ENCODE measurements at places on chromosomes 2 and 18.

- no peak for DNase-seq
These were observed 785.6 kb downstream of the NR4A2 start for GRCh38 chr2:155546721-155547555.

GRCh38 chr2:238003234-238004031, 36.6 kb downstream of the UBE2F start:
- peak; percentile 53 for DNase-seq

DNA sequence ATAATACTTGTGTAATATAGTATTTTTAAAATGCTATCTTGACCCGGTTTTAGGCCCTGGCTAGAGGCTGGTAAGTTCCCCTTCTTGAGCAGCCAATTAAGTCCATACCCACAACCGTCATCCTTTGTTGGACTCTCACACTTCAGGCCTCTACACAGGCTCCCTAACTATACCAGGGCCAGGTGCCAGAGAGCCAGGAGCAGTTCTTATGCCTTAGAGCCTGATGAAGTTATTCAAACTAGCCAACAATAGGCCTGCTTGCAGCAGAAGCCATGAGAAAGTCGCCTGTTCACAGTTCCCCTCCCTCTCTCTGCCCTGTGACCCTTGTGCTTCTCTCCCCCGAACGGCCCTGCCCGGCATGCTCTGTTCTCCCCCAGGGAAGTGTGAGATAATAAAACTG, 454.2 kb upstream of the KLHL29 start:
- no peak for DNase-seq

GRCh38 chr2:54556621-54557121, 100.5 kb downstream of the SPTBN1 start:
- no peak for DNase-seq

DNA sequence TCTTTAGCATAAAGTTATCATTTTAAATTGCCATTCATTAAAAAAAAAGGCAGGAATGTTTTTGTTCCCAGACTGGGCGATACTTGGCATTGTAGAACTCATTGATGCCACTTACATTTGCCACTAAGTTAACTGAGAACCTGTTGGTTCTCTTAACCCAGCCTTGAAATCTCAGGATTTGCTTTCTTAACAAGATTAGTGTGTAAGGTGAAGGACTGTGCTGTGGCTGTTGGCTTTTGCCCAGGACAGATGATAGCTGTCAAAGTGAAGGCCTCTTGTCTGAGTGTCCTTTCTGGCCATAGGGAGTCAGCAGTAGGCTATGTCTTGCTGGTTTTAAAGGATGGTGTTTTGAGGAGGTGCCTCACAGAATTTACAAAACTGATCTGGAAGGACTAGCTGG, 2.6 kb downstream of the DPYSL5 start:
- no peak for DNase-seq

DNA sequence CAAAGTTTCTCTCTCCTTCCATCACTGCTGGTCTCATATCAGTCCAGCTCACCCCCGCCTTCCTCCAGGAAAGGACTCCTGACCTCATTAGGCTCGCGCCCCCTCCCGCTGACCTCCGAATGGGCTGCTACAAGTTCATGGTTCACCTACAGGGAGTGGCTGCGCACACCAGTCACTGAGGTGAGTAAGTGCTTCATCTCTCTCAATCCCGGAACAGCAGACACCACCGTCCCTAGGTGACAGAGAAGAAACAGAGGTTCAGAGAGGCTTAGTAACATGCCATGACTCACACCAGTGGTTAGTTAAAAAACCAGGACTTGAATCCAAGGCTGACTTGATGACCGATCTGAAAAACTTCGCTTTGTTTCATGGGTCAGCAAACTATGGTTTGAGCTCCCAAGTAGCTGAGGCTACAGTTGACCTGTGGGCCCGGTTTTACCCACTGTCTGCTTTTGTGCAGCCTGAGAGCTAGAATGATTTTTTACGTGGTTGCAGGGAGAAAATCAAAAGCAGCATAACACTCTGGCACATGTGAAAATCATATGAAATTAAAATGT, 42.0 kb downstream of the ZFP36L2 start:
- DNase-seq: no peak

DNA sequence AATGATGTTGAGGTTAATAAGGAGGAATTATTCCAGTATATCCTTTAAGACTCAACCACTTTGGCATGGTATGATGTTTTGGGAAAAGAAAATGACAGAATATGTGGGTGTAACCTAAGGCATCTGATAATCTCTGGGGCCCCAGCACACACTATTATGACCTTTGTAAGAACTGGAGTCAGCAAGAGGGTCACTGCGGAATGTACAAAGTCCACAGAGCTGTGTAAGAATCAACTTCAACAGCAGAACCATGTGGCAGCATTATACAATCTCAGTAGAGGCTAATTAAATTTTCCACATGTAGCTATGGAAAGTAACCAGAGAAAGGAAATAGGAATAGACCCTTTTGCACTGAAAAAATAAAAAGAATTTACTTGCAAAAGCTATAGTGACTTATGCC, 445.1 kb upstream of the UBE2E3 start:
- DNase-seq: no peak

- peak; percentile 92 for DNase-seq
These were observed 18.6 kb upstream of the NCL start for GRCh38 chr2:231482806-231483391.

DNA sequence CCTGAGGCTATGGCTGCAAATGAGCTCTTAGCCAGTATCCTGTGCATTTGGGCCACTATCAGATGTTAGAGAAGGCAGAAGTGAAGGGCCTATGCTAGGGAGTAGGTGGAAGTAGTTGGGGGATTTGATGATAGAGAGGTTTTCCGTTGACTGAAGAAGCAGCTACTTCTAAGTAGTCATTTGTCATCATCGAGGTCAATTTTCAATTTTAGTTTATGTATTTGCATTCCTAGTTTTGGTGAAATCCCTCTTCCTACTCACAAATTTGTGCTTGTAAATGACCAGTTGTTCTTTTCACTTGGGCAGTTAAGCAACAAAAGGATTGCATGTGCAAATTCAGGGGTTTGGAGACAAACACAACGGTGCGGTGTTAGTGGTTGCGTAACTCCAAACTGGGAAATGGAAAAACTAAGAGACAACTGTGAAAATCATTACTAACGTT, 48.5 kb upstream of the PELI1 start:
- DNase-seq: no peak

- DNase-seq: no peak
These were observed 75.3 kb upstream of the BCL11A start for GRCh38 chr2:60628615-60629304.

DNA sequence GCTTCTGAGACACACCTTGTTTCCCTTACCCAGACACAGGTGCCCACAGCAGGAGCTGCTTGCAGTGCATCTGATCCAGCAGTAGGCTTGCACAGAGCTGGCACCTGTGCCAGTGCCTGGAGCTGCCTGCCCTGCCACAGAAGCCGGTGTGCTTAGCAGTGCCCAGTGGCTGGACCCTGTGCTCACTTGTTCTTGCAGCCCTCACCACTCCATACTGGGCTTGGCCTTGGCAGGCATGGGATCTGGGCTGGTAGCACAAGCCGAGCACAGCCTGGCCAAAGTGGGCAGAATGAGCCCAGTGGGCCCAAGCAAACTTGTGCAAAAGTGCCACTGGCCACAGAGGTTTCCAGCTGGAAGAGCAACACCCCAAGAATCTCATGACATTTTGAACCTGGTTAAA, 1950.4 kb downstream of the SUCLG1 start:
- DNase-seq: no peak

DNA sequence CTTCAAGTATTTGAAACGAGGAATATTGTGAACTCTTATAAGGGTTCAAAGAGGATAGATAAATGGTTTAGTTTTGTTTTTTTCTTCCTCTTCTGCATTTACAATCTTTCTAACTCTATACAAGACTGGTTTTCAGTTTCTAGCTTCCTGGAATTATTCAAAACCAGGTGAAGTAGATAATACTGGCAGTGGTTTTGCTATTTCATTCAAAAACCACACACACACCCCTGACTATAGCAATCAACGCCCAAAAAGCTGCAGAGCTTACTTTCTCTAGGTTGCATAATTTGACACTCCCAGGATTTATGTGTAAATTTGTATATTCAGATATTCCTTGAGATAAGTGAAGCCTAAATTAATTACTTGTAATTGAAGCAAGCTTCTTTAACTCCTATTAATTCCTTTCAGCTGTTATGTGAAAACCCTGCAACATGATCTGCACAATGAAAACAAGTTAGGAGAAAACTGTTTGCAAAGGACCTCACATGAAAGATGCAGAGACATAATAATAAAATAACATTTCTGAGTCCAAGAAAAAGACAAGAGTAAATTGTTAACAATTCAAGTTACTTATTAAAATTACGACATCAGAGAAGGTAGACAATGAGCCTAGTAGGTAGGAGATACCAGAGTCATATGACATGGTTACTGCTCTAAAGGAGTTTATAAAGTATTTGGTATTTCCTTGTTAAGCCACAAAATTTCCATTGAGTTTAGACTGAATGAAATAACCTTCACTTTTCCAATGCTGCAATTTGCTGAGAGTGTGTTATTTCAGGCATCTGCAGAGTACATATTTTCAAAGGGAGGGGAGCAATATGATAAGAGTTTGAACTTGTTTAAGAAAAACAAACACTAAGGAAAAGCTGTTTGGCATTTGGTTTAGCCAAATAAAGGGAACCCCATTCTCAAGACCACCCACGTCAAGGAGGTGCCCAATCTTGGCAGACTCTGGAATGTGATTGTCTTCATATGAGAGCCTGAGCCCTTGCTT, 1.6 kb upstream of the NFE2L2 start:
- DNase-seq: no peak

DNA sequence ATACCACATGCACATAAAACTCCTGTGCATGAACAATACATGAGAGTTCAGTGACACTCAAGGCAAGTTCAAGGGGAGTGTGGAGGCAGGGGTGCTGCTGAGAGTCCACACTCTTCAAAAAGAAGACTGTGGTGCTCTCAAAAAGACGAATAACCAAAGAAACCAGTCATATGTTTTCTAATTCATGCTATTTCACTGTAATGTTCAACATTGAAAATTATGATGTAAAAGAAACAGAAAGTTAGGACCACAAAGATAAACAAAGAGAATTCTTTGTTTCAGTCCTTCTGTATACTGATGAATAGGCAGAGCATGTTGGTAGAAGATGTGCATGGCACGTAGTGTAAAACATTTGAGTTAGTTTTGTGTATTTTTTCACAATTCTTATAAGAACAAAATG, 864.2 kb upstream of the LRATD1 start:
- DNase-seq: no peak

DNA sequence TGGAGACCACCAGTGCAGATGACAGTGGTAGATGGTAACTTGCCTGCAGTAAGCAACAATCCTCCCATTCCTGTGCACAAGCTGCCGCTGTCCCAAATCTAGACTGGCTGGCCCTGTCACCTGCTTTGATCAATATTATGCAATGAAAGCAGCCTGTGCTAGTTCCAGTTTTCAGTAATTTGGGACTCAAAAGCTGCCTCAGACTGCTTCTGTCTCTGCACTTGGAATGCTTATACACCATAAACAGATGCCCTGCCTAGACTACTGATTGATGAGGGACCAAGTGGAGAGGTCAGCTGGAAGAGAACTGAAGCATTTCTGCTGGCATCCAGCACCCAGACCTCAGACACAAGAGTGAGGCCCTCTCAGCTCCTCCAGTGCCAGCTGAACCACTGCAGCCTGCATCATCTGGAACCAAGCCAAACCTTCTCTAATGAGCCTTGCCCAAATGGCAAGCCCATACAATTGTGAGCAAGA, 24.9 kb downstream of the CCBE1 start:
- DNase-seq: no peak

DNA sequence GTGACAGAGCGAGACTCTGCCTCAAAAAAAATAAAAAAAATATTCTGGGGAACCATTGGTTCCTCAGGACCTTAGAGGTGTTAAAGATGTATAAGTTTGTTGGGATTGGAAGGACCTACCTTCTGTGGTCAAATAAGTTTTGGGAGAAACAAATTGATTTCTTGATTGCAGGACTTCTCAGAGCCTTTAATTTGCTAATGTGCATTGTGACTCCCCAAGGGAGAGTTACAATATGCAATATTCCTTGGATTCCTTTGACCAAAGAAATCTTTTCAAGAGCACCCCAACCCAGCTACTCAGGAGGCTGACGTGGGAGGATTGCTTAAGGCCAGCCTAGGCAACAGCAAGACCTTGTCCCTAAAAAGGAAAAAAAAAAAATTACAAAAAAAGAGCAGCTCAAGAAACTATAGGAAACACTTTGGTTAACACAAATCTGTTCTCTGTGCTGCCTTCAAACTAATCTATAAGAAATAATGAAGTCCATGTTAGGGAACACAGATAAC, 6.5 kb downstream of the NAGK start:
- no peak for DNase-seq

GRCh38 chr2:96407041-96407918, 71.7 kb downstream of the NCAPH start:
- peak; percentile 86 for DNase-seq

DNA sequence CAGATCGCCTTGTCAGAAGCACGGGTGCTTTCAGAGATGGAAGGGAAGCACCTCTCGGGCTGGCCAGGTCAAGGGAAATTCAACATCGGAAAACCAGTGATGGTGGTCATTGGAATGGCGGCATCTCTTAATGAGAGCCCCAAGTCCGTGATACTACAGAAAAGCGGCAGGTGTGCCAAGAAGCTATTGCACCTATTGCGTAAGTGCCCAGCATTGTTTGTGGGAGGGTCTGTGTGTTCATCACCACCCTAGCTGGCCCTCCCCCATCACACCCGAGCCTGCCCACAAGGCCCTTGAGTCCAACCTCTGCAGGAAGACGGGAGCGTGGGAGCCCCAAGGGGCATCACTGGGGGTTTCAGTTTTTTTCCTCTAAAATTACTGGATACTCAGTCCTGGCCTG, 100.7 kb downstream of the DGKD start:
- no peak for DNase-seq

GRCh38 chr18:76928179-76928868, 106.0 kb downstream of the ZNF236 start:
- no peak for DNase-seq

DNA sequence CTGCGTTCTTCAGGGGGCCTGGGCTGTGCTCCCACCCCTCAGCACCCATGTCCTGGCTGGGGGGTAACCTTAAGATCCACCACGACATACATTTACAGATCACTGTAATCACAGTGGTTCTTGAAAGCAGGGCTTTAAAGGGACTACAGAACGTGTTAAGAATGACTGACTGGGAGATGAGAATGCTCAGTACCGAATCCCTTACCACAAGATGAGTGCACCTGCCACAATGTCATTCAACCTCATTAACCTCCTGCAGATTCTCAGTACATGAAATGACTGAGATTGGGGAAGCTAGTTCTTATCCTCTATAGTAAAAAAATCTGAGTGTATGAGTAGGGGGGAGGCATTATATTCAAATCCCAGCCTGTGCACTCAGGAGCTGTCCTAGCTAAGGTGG, 10.5 kb upstream of the PIEZO2 start:
- DNase-seq: no peak

All from activated CD8-positive, alpha-beta memory T cell treated with anti-CD3 and anti-CD28 coated beads for 24 hours (primary cell).